ENCODE measurements at places on chromosomes 12 and 14.

DNA sequence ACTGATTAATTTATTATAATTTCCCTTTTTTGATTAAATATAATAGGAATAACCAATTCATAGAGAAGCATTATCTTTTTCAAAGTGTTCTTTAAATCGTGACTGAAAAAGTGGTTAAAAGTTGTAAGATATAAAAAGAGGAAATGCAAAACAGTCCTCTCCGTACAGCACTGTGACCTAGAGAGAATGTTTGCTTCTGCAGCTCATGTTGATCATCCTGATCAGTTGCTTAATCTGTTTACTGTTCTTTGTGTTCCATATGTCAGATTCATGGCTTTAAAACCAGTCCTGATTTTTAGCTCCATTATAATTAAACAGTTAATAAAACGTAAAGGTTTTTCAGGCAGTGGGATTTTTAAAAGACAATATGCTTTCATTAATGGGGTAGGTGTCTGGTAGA, 4.7 kb downstream of the TTC8 start:
- DNase-seq = no peak

GRCh38 chr14:85471744-85472143, 58.2 kb upstream of the FLRT2 start:
- DNase-seq = peak; percentile 62

- no peak for DNase-seq
Measured at GRCh38 chr14:73324533-73324932, 87.2 kb downstream of the PAPLN start.

- no peak for DNase-seq
Measured at GRCh38 chr12:111328138-111328537, 40.8 kb downstream of the PHETA1 start.

DNA sequence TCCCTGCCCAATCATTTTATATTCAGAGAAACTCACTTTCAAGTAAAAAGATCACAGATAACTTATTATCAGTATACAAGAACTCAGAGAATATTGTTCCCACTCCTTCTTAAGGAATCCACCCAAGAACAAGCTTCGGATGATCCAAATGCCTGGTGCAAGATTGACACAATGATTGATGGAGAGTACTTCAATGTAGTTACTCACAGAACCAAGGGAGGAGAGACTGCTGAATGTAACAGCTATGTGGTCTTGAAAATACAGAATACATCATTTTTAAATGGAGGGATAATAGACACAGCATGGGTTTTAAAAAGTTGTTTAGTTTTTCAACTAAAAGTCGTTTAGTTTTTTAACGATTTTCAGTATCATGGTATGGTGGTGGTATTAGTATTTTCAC, 38.4 kb upstream of the SELPLG start:
- no peak for DNase-seq

DNA sequence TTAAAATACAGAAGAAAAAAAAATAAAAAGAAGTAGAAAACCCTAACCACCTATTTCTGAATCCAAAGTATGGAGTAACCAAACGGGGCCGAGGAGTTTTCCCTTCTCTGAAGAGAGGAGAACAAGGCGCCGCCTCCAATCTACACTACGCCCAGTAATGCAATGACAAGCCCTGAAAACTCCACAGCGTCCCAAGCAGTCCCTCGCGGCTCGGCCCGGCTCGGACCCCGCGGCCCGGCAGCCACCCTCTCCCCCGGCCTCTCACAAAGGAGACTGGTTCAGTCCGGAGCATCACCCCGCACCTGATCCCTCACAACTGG, 371 bp downstream of the CHD8 start:
- DNase-seq = no peak

Data from AG09309 (cell line).